Amygdala (tissue), 56 donors: ENCODE measurements at places on chromosomes 1 and 21.

DNA sequence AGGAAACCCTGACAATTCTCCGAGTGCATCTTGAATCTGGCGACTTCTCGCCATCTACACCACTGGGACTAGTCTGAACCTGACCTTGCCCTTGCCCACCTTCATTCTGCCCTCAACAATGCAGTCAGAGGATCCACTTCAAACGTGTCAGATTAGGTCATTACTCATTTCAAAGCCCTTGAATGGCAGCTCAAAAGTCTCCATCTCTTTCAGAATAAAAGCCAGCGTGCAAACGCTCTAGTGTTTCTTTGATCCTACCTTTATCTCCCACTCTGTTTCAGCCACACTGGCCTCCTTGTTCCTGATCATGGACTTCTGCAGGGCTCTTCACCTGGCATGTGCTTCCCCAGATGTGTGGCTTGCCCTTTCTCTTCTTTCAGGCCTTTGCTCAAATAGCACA is 31.3 kb downstream of the SLC30A1 start:
- no peak for DNase-seq

- no peak for DNase-seq
Observed at GRCh38 chr1:205907794-205908193, 35.5 kb downstream of the SLC26A9 start.

GRCh38 chr1:104765085-104765484 is 1015.4 kb downstream of the AMY1C start:
- DNase-seq: no peak

DNA sequence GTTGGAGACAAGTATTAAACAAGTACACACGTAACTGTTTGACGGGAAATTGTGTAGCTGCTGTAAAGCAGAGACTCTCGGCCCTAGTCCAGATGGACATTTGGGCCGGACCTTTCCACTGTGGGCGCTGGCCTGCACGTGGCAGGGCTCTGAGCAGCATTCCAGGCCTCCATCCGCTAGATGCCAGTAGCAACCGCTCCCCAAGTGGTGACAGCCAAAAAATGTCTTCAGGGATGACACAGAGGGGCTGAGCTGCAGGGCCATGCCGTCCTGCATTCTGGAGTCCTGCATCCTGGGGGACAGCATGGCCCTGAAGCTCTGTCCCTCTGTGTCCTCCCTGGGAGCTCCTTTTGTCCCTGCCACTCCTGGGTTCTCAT is 24.8 kb downstream of the A3GALT2 start:
- no peak for DNase-seq

- DNase-seq: no peak
Observed at GRCh38 chr1:208866386-208866955, 622.3 kb upstream of the PLXNA2 start.

DNA sequence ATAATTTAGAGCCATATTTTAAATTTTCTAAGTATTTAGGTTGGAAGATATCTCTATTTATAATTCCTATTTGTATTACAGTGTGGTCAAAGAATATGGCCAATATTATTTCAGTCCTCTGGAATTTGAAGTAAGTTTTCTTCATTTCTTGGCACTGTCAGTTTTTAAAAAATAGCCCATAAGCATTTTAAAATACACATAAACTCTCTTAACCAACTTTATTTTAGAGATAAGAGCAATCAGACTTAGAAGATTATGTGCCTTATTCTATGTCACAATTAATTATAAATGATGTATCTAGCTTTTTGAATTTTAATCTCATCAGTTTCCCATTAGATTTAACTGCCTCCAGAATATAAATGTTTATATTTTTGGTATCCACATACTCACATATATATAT is 130.8 kb downstream of the USP25 start:
- no peak for DNase-seq

- DNase-seq: no peak
Observed at GRCh38 chr1:8302081-8302956, 15.6 kb upstream of the SLC45A1 start.

DNA sequence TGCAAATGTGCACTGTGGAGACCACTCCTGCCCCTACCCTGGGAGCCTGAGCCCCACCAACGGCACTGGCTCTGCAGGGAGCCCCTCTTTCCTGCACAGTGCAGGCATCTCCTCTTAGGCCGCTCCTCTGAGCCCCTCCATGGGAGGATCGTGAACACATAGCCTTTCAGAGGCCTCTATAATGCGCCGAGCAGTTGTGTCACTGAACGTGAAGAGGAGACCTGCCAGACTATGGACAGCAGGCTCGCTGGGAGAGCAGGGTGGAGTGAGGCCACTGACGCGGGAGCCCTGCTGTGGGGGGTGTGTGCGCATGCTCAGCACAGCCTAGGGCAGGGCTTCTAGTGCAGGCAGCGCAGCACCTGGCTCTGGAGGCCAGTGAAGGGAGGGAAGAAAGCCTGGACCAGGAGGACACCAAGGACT is 151.3 kb upstream of the COL6A1 start:
- no peak for DNase-seq

DNA sequence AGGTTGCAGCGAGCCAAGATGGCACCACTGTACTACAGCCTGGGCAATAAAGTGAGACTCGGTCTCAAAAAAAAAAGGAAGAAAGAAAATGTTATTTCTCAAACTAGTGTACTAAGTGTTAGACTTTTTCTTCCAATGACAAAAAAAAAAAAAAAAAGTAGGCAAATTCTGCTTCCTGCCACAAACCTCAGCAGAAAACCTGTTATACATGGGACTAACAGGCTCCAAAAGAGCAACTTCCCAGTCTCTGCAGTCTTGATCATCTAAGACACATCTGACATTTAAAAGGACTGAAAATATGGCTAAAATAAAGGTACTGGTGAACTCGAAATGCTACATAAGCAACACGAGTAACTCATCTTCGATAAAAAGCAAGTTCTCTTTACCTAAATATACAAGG is 59.6 kb downstream of the HSF2BP start:
- no peak for DNase-seq

DNA sequence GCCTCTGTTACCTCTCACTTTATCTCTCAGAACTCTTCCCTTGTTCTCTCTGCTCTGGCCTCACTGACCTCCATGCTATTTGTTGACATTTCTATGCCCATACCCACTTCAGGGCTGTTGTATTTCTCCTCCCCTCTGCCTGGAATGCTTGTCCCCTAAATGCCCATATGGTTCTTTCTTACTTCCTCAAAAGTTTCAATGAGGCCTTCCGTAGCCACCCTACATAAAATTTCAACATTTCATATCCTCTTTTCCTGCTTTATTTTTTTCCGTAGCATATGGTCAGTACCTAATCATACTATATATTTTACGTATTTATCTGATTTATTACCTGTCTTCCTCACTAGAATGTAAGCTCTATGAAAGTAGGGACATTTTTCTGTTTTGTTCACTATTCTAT is 47.1 kb upstream of the ZYG11A start:
- no peak for DNase-seq

DNA sequence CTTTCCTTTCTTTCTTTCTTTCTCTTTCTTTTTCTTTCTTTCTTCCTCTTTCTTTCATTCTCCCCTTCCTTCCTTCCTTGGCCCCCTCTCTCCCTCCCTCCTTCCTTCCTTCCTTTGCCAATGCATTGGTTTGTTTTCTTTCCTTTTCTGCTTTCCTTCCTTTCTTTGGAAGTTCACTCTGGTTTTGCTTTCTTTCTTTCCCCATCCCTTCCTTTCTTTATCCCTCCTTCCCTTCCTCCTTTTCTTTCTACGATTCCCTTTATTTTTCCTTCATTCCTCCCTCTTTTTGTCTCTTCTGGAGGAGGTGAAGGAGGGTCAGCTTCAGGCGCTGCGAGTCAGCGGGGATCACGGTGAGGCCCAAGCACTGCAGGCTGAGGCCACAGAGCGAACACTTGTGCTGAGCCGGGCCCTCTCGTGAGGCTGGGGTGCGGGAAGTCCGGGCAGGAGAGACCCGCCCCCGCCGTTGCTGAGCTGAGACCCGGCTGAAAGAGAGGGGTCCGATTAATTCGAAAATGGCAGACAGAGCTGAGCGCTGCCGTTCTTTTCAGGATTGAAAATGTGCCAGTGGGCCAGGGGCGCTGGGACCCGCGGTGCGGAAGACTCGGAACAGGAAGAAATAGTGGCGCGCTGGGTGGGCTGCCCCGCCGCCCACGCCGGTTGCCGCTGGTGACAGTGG is 1.5 kb downstream of the SIM2 start:
- no peak for DNase-seq

DNA sequence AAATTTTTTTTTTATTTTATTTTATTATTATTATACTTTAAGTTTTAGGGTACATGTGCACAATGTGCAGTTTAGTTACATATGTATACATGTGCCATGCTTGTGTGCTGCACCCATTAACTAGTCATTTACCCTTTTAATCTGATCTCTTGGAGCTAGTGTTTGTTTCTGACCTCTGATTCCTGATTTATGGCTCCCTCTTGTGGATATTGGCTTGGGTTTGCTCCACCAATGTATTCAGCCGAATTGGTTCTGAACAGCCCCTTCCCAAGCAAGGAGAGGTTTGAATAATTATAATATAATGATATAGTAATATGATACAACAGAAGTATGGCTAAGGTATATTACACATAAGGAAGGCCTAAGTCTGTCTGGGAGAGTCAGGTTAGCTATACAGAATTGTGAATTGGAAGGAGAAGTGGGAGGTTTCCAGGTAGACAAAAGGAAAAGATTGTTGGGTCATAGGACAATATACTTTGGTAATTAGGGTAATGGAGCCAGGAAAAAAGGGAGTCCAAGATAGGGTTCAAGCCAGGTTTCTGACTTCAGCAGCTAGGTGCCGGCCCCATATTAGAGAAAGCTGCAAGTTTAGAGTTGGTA is 53.1 kb upstream of the HMCN1 start:
- DNase-seq: no peak

GRCh38 chr1:94416901-94417727 is 1.1 kb upstream of the ABCD3 start:
- DNase-seq: no peak

DNA sequence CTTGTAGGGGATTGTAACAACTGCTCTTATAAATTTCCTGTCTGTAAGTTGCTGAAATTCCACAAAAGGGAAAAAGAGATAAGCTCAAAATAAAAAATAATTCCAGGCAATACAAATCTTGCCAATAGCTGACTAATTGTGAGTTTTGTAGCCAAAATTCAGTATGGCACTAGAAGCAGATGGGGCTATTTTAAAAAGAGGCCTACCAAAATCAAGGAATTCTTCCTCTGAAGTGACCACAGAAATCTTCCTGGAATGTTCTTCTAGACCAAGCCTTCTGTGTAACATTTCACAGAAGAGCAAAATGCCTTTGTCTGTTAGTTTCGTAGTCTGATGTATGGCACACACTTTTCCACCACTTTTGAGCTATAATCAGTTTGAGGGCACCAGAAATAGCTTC is 127.6 kb downstream of the CYYR1 start:
- no peak for DNase-seq

DNA sequence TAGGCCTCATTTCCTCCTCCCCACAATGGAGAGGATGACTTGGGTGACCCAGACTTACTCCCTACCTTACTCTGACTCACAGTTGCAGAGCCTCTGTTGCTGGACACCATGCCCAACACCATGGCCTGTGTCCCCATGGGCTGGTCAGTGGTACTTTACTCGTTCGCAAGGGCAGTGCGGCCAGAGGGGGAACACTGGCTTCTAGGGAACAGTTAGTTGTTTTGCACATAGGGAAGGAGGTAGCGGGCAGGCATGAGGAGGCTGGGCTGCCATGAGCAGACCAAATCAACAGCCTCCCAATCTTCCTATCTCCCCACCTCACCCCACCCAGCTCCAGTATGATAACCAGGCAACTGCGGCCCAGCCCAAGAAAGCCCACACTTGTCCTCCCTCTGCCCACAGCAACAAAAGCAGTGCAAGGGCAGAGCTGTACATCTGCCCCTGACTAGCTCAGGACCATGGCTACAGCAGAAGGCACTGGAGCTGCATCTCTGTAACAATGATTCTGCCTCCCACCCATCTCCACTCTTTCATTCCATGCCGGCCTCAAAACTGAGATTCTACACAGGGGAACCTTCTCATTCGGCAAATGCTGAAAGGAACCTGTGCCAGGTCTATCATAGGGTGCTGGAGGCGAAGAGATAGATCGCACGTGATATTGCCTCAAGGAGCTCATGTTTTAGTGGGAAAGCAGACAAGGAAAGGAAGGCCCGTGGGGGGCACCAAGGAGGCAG is 18.6 kb downstream of the TAL1 start:
- no peak for DNase-seq

DNA sequence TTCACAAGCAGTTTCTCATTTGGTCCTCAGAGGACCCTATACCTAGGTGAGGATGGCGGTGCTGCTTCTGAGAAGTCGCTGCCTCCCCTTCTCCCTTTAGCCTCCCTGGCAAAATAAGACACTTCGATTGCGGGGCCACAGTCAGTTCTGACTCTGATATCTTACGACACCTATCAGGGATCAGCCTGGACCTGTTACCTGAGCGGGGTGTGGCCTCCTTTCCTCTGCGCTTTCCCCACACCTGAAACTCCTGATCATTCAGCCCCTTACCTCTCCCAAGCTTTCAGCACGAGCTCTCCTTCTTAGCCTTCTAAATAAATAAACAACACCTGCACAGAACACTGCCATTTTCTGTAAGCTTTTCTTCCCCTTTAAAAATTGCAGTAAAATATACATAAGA is 24.6 kb upstream of the GPR137B start:
- no peak for DNase-seq

DNA sequence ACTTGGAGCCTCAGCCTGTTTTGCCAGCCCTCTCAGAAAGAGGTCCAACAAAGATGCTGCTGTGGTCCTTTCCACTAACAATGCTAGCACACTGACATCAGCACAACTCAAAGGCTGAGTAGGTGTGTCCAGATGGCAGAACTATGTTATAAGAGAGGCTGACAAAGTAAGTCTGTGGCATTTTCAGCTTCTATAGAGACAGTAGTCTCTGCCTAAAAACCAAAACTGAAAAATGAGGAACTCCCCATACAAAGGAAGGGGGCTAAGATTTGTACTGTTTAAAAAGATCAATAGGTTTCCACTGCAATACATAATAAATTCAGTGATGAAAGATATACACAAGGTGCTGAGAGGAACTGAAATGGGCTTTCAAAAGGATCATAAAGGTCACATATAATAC is 12.3 kb downstream of the ERO1B start:
- DNase-seq: no peak

DNA sequence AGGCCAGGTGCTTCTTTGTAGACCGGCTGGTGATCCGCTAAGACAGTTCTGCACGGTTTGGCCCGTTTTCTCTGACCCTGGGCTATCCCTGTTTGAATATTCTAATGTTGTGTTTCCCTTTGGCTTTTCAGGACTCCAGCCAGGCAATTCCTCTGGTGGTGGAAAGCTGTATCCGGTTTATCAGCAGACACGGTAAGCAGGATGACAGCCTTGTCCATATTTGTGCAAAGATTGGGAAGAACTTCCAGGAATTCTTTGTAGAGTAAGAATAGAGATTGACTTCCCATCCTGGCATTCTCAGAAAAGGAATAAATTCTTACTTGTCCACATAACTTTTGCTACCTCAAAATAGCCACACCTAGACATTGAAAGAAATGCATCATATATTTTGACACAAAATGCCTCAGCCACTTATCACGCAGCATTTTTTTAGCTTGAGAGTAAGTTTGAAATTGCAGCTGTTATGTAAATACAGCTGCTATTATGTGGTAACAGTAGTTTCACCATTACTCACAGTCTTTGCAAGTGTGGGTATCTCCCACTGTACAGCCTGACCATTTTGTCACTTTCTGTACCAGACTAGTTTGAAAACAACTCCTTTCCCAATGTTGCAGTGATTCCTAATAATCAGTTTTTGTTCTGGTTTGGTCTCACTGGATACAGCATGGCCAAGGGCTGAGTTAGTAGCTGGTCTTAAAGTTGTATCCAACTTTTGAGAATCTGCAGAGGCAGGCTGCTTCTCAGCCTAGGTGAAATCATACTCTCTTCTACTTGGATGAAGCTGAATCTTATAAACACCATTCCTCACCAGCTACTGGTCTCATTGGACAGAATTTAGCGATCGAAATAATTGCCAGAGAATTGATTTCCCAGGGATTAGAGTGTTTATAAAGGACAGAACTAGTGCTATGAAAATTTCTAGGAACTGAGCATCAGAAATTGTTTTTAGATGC is 40.0 kb upstream of the IKBKE start:
- no peak for DNase-seq
